ENCODE measurements at places on chromosomes 6 and 20.

DNA sequence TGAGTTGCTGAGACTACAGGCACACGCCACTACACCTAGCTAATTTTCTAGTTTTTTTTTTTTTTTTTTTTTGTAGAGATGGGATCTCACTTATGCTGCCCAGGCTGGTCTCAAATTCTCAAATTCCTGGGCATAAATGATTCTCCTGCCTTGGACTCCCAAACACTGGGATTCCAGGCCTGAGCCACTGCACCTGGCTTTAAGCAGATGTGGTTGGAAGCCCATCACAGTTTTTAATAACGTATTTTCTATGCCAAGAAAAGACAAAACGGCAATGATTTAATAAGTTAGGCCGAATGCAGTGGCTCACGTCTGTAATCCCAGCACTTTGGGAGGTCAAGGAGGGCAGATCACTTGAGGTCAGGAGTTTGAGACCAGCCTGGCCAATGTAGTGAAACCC, 456.6 kb downstream of the PRKN start:
- DNase-seq, result no peak

DNA sequence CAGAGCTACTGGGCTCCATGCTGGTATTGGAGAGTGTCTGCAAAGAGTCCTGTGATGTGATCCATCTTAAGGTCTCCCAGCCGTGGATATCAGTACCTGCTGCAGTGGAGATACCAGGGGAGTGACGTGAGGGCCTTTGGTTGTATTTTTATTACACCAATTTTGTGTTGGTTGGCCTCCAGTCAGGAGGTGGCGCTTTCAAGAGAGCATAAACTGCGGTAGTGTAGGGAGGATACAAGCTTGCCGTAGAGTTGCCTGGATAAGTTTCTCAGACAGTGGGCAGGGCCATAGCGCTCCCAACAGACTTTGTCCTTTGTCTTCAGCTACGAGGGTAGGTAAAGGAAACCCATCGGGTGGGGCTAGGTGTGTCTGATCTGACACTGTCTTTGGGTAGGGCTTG, 113.0 kb upstream of the CEP162 start:
- no peak for DNase-seq

- no peak for DNase-seq
These were observed 173.1 kb downstream of the HS3ST5 start for GRCh38 chr6:114169763-114170162.

- DNase-seq, result no peak
These were observed 100.9 kb downstream of the TMEM200A start for GRCh38 chr6:130466748-130467061.

- DNase-seq, result no peak
These were observed 420 bp upstream of the MCCD1 start for GRCh38 chr6:31528307-31528777.

GRCh38 chr6:22727710-22728109, 158.3 kb downstream of the HDGFL1 start:
- DNase-seq, result no peak

DNA sequence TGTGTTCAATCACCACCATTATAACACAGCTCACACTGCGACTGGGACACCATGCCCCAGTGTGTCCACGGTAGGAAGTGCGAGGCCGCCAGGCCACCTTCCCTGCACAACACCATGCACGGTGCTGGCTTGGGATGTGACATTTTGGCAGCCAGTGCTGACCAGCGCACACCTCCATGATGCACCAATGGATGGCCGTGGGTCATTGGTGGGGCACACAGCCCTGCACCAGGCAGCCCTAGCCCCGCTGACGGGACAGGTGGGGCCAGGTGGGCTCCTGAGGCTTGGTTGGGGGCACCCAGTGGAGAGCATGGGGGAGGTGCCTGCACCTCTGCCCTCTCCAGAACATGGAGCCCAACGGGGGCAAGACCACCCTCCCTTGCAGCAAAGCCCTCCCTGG, 18.2 kb upstream of the FRMD1 start:
- DNase-seq, result no peak

DNA sequence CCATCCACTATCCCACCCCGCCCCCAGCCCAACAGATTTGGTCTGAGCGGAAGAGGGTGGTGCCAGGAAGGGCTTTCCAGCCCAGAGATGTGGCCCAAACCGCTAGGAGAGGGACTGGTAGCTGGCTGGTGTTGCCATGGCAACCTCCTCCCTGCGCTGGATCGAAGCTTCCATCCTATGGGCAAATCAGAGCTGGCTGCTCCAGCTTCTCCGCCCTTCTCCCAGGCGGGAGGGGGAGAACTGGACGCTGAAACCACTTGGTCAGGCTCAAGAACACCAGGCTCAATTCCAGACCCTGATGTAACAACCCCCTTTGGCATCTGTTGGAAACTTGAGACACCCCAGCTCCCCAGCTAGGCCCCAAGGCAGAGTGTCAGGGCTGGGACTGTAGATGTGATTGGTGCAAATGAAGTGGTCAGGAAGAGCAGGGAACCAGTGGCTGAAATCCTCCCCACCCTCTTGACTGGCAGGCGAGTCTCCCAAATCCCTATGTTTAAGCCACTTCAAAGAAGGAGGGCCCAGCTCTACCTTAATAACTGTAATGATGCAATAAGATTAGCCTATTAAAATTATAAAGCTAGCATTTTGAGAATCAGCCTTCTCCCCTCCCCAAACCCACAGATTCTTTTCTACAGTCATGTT, 4.2 kb downstream of the RIMS4 start:
- DNase-seq, result peak; percentile 94

Data from muscle of back (tissue), 13 donors.